Activated CD8-positive, alpha-beta memory T cell treated with anti-CD3 and anti-CD28 coated beads, Interleukin-2, amount 10 ng/mL, durations not matched to agents 7 days and 5 days (primary cell): ENCODE measurements at places on chromosomes 2 and 18.

DNA sequence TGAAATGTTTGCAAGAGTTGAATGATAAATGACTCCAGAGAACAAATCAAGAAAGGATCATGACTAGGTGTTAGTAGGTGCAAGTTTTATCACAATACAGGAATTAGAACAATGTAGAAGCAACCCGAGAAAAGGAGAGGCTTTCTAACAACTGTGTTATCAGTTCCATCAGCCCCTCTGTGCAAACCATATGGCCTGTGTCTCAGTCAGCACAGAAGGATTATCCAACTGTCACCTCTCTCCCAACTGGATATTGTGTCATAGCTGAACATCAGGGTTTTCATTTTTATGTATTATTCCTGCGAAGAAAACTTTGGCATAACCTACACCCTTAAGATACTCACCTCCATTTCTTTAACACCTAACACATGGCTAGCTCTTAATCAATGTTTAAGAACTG is 321.6 kb upstream of the RND3 start:
- DNase-seq = no peak

GRCh38 chr2:207951734-207952470 is 73.4 kb downstream of the PLEKHM3 start:
- DNase-seq = no peak

DNA sequence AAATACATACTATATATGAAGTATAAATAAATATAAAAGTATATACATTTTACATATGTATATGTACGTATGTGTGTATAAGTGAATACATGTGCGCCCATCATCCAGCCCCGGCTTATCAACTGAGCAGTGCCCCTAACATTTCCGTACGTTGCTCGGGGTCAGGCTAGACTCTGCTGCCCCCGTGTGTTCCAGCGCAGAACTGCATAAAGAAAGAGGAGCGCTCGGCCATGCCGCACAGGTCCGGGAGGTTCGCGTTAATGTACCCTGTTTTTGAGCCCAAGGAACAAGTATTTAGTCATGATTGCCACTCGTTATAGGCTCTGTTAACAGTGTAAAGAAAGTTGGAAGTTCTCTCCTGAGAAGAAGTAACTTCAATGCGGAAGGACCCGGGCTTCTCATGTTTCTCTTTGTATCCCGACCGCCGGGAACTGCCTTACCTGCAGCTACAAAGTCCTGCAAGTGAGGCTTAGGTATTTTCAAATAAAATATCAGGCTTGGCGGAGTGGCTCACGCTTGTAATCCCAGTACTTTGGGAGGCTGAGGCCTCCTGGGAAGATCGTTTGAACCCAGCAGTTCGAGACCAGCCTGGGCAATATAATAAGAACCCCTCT is 55.7 kb downstream of the CD8B2 start:
- peak; percentile 78 for DNase-seq

DNA sequence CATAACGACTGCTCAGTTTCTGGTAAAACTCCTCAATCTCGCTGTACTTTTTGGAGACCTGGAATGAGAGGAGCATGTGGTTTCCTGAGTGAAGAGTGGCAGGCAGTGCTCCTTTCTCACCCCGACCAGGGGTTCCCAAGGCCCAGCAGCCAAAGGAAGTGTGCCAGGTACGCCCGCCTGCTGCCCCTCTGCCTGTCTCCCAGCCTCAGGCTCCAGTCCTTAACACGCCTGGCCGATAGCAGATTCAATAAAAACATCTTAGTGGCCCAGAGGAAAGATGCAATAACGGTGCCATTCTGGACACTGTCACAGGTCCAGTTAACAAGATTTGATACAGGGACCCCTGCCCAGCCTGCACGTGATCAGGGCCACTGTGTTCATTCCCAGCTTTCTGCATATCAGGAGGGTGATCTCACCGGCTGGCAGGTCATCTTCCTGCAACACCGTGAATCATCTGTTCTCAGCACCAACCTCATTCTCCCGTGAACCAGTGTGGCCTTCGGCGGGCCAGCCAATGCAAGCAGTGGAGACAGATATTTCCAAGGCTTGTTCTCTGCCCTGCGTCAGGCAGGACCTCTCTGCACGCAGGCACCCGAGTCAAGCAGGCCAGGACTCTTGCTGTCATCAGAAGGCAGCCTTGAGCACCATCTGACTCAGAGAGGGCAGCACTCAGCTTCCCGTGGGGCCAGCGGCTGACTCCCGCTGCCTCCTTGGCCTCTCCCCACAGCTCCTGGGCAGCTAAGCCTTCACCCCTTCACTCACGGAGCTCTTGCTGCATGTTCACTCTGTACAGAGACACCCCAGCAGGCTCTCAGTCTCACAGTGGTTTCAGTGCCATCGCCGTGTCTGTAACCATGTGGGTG is 9.5 kb downstream of the HS1BP3 start:
- DNase-seq = no peak

GRCh38 chr2:202269585-202269984 is 4.0 kb downstream of the NOP58 start:
- peak; percentile 58 for DNase-seq

DNA sequence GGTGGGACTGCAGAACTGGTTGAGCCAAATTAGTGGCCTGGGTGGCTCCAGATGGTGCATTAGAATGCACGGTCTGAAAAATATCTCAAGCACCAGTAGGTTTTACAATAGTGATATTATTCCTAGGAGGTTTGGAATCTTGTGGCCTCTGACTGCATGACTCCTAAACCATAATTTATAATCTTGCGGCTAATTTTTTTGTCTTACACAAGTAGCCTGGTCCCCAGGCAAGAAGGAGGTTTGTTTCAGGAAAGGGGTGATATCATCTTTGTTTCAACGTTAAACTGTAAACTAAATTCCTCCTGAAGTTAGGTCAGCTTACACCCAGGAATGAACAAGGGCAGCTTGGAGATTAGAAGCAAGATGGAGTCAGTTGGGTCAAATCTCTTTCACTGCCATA is 98.9 kb upstream of the ARL4C start:
- DNase-seq = no peak

GRCh38 chr2:9664365-9664764 is 33.6 kb upstream of the YWHAQ start:
- no peak for DNase-seq

GRCh38 chr2:39934851-39935250 is 155.8 kb upstream of the THUMPD2 start:
- DNase-seq = no peak
